ENCODE measurements at places on chromosomes 2 and 18. TPM values are rescaled to one million over a fixed set of nuclear protein-coding genes. Genes with fewer than 3 reads are reported as not detected.

Gene SLC5A7
- not detected for total RNA-seq

Gene C2orf72
- total RNA-seq: not detected

Gene SERPINB7
- 116 TPM for total RNA-seq

Gene ASAP2
- 25.6 TPM for total RNA-seq

Gene HRH4
- 0.21 TPM for total RNA-seq

Gene AMMECR1L
- total RNA-seq: 44.4 TPM

Gene GCG
- total RNA-seq: not detected

All from nasal cavity respiratory epithelium epithelial cell of viscerocranial mucosa (primary cell).